ENCODE measurements at places on chromosomes 16 and 17.

- DNase-seq = no peak
These were observed 16.8 kb upstream of the LRRC37A3 start for GRCh38 chr17:64936117-64936516.

DNA sequence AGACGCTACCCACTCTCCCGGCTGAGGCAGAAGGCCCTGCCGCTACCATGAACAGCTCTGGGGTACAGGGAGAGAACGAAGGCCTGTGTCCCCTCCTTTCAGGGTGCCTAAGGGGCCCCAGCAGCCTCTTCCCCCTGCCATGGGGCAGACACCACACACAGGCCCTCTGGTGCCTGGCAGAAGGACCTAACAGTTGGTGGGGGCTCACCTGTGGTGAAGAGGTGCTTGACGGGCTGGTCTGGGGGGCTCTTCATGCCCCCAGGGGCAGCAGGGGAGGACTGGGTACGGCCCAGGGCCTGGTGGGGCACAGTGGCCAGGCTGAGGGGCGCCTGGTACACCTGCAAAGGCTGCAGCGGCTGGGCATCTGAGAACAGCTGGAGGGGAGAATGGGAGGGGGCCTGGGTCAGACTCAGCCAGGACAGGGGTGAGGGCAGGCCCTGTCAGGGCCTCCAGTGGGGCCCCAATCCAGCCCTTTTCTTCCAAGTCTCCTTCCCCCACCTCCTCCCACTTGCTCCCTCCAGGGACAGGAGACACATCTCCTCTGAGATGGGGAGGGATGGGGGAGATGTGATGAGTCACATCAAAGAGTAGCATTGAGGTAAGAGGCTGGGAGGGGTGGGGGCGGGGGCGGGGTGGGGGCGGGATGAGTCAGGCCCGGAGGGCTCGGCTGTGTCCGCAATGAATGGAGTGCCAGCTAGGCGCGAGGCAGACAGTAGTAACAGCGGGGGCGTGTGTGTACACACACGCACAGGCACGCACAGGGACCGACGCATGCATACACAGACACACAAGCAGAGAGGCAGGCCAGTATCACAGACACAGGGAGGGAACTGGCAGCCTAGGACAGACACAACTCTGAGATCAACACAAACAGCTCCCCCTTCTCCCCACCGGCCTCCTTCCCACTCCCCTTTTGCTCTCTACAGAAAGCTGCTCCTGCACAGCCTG lies 16.1 kb downstream of the G6PC3 start:
- no peak for DNase-seq

GRCh38 chr17:19390951-19391350 lies 4.0 kb upstream of the MFAP4 start:
- DNase-seq = no peak

DNA sequence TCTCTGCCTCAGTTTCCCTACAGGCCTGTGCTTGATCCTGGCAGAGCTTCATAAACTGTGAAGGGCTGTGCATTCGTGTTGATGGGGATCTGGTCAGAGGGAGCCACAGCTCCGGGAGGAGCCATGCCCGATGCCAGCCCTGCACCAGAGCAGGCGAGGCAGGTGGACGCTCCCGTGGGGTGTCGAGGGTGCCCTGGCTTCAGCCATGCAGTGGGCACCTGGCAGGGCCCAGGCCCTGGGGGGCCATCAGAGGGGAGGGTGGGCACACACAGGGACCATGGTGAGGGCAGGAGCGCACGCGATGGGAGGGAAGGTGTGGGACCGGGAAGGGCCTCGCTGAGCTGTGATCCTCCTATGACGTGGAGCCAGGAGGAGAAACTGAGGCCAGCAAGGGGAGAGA lies 22.0 kb downstream of the ZFPM1 start:
- DNase-seq = no peak

DNA sequence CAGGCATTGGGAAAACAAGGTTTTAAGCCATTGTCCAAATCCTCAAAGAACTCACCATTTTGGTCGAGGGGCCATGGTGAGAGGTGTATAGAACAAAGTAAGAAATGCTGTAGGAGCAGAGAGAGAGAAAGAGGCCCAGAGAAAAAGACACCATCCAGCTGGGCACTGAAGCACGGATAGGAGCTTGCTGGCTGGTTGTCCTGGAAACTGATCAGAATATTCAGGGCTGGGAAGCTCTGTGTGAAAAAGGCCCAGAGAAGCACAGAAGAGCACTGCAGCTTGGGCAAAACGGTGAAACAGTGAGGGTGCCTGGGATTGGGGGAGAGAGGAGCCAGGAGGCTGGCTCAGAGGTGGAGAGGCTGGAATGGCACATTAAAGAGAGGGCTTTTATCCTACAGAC lies 16.5 kb downstream of the HS3ST3B1 start:
- DNase-seq = no peak

DNA sequence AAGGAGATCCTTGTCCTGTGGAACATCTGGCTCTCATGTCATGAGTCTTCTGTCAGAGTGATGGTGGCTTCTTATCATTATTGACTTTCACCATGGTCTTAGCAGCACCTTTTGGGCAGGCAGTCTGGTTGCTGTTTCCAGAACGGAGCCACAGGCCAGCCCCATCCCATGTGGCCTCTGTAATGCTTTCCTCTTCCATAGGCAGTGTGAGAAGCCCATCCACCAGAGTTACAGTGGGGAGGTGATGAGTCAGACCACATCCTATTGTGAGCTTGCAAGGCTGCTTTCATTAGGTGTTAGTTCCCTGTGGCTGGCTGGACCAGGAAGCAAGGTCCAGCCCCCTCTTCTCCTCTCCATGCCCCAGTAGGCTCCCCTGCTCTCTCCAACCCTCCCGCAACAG lies 30.8 kb upstream of the SPACA3 start:
- no peak for DNase-seq

GRCh38 chr17:81631482-81631881 lies 5.4 kb downstream of the NPLOC4 start:
- no peak for DNase-seq

- DNase-seq = no peak
These were observed 19.7 kb upstream of the SNTB2 start for GRCh38 chr16:69166946-69167930.

DNA sequence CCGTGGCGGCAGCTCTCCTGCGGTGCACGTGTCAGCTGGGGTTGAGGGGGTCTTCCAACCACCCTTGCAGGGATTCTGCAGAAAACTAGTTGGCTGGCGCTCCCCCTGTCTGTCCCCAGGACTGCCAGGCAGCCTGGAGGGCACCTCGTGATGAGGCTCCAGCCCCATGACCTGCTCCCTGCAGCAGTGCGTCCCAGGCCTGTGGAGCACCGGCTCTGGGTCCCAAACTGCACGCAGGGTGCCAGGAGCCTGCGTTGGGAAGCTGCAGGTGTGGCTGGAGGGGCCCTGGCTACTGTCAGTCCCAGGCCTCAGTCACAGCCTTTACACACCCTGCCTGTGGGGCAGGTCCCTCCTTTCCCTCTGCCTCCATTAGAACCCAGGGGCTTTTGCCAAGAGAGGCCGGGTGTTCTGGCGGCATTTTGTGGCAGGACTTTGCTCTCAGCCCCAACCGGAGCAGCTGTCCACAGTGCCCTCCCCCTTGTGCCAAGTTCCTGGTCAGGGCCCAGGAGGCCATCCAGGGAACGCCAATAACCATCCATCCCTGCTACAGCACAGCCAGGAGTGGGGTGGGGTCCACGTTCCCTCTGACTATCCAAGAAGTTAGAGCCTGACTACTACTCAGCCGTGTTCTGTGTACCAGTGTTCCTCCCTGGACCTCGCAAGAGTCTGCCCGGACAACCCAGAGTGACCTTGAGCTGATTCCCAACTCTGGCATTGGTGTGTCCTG lies 9.2 kb downstream of the CHMP6 start:
- DNase-seq = no peak

Data from D721Med (cell line).